ENCODE measurements at places on chromosomes 1 and 21.

DNA sequence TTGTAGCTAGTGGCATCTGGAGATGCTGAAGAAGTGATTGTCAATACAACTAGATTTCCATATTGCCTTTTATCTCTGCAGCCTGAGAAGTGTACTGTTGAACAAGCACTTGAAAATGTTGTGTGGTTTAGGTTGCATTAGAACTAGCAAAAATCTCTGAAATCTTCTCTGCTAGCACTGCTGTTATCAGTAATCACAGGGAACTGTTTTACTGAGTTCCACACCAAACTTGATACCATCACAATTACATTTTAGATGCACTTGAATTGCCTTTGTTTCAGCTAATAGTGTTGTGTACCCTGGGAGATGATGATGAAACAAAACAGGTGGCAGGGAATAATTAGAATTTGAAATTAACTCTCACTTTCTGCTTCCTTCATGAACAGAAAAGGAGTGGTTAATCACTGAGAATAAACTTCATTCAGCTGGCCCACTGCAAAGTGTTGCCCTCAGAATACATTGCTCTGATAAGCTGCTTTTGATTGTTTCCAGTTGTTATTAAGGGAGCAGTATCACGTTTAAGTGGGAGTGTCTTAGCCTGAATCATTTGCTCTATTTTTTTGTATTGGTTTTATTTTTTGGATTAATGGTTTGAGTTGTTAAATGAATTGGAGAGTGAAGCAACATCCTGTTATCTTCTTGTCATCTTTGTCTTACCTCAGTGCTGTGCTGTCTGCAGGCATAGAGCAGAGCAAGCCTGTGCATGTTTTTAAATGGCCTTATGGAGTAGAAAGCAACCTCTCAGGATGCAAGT is 13.0 kb downstream of the FAM20B start:
- no peak for DNase-seq

GRCh38 chr1:225454733-225455132 is 26.9 kb upstream of the LBR start:
- DNase-seq = peak; percentile 76

- no peak for DNase-seq
Measured at GRCh38 chr1:111937147-111937725, 52.2 kb downstream of the KCND3 start.

GRCh38 chr1:198117267-198117666 is 39.5 kb upstream of the NEK7 start:
- no peak for DNase-seq

DNA sequence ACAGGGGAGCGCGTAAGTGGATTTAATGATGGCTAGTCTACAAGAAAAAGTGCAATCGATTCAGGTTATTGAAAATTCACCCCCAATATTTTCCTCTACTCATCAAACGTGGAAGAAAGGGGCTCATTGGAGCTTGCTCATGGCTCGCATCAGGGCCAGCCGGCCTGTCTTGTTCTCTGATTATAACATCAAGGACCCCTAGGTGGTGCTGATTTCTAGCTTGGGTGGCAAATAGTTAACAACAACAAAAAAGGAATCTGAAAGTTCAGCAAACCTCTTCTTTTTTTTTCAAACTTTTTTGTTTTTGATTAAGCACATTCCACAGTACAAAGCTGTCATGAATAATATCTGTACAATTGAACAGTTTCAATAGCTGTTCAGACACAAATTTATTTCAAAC is 35.8 kb upstream of the SOD1 start:
- DNase-seq = no peak

- no peak for DNase-seq
Measured at GRCh38 chr1:240663169-240663879, 51.4 kb upstream of the GREM2 start.

DNA sequence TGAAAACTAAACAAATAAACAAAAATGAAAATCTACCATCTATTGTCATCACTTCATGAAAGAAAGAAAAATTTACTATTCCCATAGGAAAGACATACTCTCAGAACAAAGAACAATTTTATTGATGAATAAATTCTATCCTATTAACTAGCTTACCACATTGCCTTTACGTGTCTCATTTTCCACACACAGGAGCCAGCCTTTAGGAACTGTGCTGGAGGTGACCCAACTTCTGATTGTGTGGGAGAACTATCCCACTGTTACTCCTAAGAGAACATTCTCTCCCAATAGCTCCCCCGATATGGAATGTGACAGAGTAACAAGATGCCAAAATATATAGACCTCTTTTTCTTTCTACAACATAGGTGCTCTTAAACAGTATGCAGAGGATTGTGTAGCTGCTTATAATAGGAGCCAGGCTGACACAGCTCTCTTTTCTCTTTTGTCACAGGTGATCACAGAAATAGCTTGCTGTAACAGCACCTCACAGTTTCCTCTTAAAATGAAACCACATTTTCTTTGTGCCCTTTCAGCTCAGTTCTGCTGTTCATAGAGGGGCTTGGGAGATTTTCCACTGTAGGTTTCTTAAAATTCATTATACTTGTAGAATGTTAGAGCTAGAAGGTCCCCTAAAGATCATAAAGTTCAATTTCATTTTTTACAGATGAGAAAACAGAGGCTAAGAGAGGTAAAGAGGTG is 35.5 kb downstream of the C21orf91 start:
- DNase-seq = no peak

GRCh38 chr1:12001249-12001917 is 17.9 kb upstream of the MIIP start:
- DNase-seq = peak; percentile 41

DNA sequence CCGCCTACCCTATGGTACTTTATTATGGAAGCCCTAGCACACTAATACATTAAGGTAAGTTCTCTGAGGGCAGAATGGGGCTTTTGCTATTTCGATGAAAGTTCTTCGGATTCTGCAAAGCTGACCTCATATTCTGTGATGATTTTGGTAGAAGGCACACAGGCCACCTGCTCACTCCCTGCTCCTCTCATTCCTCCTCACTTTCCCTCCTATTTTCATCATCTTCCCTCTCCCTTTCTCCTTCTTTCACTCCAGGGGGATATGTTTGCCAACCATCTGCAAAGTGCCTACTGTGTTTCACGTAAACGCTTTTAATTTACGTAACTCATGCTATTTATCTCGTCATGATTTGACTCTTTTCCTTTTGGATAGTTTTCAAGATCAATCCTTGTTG is 45.0 kb upstream of the ETS2 start:
- DNase-seq = no peak
